Midbrain (tissue), 1 donor: ENCODE measurements at places on chromosomes 11 and 22.
A peak's percentile ranks its signal among the peaks of the same experiment; 100 is the strongest.

GRCh38 chr11:70333261-70333660, 62.8 kb downstream of the PPFIA1 start:
- no peak for DNase-seq

DNA sequence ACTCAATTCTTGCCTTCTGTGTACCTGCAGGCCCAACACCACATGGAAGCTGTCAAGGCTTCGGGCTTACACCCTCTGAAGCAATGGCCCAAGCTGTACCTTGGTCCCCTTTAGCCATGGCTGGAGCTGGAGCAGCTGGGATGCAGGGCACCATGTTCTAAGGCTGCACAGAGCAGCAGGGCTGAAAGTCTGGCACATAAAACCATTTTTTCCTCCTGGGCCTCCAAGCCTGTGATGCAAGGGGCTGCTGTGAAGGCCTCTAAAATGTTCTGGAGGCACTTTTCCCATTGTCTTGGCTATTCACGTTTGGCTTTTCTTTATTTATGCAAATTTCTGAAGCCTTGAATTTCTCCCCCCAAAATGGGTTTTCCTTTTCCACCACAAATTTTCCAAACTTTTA, 102.1 kb upstream of the SLC5A12 start:
- DNase-seq, result no peak

- no peak for DNase-seq
These were observed 31.1 kb downstream of the OR6Q1 start for GRCh38 chr11:58061813-58062212.

DNA sequence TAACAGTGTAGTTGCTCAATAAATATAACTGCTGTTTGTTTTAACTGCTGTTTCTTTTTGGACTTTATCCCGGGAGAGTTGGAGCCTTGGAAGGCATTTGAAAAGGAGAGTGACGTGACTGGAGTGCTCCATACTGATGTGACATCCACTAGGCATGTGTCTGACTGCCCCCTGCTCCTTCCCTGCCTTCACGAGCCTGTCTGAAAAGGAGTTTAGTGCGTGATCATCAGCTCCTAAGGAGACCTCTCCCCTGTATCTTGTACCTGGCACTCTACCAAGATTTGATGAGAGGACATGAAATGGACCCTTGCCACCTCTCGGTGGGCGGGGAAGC, 22.9 kb downstream of the ZBTB16 start:
- no peak for DNase-seq

GRCh38 chr11:16278979-16279378, 77.4 kb downstream of the SOX6 start:
- no peak for DNase-seq

GRCh38 chr11:86016451-86016850, 52.4 kb downstream of the PICALM start:
- no peak for DNase-seq

DNA sequence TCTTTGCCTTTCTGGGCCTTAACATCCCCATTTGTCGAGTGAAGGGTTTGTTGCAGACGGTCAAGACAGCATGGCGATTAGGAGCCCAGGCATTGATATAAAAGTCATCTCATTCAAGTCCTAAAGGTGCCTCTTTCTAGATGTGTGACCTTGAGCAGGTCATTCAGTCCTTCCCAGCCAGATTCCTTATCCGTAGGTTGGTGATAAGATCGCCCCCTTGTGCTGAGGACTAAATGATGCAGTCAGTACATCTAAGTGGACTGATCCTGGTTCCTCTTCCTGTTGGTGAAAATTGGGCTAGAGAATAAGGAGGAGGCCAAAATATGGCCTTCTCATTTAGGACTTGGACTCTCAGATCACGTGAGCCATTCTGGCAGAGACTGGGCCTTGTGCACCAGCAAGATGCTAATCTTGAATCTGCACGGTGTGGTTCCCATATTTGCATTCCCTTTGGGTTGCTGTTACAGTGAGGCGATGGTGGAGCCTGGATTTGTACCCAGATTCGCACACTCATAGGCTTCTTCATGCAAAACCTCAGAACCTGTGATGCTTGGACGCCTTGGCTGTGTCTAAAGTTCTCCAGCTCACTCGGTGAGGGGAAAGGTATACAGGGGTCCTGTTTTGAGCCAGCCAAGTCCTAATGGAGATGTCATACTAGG, 156.8 kb downstream of the MYO18B start:
- peak; percentile 2 for DNase-seq

GRCh38 chr22:22408731-22409696, 99.5 kb downstream of the ZNF280B start:
- peak; percentile 17 for DNase-seq

GRCh38 chr11:72842126-72842525, 27.9 kb downstream of the ATG16L2 start:
- no peak for DNase-seq

GRCh38 chr11:15104166-15104565, 10.6 kb upstream of the INSC start:
- DNase-seq, result no peak

DNA sequence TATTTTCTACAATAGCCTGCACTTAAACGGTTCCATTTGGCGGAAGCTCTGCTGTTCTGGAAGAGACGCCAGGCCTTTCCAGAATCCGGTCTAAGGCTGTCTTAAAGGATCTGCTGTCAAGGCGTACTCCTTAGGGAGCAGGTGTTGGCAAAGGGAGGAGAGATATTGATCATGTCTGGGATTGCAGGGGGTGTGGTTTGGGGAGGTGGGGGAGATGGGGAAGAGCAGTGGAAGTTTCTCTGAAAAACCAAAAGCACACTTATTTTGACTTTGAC, 22.5 kb upstream of the WNT11 start:
- DNase-seq, result no peak

GRCh38 chr22:39273950-39274887, 29.4 kb upstream of the PDGFB start:
- no peak for DNase-seq

DNA sequence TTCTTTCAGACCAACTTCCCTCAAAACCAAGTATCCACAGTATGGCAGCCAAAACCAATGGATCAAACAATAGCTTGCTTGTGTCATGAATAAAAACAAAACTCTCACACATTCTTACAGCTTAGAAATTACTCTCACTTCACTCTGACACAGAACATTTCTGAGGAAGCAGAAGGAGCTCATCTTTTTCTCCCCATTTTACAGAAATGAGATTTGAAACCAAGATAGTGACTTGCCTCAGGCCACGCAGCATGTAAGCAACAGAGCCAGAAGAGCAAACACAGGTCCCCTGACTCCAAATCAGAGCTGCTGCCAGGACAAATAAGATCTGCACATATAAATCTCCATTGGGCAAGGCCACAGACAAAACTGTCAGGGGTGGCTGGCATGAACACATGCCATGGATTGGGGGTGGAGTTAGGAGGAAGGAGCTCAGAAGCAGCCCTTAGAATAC, 64.8 kb downstream of the RAB30 start:
- peak; percentile 41 for DNase-seq

DNA sequence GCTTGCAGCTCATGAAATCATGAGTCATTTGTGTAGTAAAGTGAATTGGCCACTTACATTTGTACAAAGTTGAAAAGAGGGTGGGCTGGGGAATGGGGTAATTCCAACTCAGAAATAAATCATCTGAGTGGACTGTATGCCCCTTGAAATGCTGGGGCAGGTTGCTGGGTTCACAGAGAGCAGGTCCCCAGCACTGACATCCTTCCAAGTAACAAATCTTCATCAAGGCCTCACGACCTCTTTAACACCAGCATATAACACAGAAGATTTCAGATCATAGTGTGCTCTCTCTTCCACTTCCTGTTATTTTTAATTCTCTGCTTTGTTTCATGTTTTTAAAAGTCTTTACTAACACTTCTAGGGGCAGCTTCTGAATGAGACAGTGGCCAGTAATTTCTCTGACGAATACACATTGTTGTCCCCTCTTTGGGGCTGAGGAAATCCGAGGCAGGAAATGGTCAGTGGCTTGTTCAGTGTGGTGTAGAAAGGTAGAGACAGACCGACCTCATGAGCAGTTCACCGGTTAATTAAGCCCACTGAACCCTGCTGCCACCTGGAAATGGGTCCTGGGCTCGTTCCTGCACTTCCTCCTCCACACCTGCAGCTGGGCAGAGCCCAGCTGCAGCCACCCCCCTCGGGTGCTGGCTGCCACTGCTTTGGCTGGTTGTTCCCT, 127.7 kb downstream of the MAML2 start:
- no peak for DNase-seq

DNA sequence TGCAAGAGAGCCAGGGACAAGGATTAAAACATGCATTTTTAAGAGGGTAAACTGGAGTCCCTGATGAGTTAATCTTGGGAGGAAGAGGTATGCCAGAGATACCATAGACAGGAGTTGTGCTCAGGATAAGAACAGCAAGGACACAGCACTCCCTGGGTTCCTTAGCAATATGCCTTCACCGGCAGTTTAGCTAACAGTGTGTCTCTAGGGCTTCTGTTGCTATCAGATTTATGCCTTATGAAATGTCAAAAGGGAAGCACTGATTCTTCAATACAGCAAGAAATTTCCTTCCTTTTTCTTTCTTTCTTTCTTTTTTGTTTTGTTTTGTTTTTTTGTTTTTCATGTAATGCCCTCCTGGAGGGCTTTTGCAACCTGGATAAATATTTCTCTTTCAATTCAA, 71.3 kb upstream of the LARGE1 start:
- no peak for DNase-seq

GRCh38 chr11:44506375-44507016, 59.0 kb upstream of the CD82 start:
- DNase-seq, result no peak

GRCh38 chr11:1863352-1864216, 10.7 kb downstream of the LSP1 start:
- peak; percentile 67 for DNase-seq

GRCh38 chr22:23500508-23501260, 79.4 kb downstream of the IGLL1 start:
- no peak for DNase-seq

- no peak for DNase-seq
These were observed 4.2 kb downstream of the MRGPRF start for GRCh38 chr11:69008737-69009440.
